ENCODE measurements at places on chromosomes 7 and 10.

- no peak for DNase-seq
Measured at GRCh38 chr7:33421429-33421828, 292.1 kb downstream of the BBS9 start.

DNA sequence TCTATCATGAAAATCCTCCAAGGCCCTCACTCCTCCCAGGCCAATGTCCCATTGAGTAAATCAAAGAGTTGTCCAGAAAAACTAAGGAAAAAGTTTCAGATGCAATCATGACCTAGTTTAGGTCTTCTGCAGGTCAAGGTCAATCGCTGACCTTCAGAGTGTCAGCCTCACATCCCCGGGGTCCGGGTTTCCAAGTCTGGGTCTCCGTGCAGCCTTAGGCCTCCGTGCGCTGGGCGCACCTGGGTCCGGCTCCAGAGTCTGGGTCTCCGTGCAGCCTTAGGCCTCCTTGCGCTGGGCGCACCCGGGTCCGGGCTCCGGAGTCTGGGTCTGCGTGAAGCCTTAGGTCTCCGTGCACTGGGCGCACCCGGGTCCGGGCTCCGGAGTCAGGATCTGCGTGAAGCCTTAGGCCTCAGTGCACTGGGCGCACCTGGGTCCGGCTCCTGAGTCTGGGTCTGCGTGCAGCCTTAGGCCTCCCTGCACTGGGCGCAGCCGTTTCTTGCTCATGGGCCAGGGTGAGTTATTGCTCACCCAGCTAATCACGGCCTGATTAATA is 236.2 kb downstream of the TCERG1L start:
- no peak for DNase-seq

DNA sequence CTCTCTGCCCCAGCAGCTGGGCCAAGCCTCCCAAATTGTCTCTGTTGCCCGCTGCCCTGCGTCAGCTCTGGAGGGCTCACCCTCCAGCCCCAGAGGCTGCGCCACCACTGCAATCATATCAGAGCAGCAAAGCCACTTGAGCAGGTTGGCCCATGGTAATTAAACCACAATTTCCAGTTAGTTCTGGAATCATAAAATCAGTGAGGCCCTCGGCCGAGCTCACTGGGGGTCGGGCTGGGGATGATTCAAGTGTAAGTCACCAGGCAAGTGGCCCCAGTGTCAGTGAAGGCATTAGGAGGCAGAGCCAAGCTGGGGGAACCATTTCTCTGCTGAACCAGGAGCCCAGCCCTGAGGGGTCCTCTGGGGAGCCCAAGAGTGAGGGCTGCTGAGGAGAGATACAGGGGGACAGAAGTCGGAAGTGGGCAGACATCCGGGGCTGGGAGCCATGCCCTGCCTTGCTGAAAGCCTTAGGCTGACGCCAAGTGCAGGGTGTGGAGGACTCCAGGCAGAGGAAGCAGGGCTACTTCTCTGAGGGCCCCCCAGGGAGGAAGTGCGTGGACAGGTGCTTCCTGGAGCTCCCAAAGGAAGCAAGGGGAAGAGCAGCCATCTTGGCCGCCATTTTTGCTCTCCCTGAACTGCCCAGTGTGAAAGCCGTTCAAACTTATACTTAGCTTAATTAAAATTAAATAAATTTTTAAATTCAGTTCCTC is 29.5 kb upstream of the SLC29A3 start:
- DNase-seq, result no peak

- no peak for DNase-seq
Measured at GRCh38 chr7:149475121-149476045, 14.5 kb upstream of the ZNF777 start.

DNA sequence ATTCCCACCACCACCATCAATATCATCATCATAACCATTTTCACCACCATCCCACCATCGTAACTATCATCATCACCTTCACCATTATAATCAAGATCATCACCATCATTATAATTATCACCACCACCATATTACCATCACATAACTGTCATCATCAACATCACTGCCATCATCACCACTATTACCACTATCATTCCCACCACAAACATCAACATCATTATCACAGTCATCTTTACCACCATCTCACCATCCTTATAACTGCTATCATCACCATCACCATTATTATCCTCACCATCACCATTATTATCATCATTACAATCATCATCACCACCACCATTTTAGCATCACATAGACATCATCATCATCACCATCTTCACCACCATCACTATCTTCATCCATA is 167.1 kb upstream of the ZMIZ1 start:
- no peak for DNase-seq

- no peak for DNase-seq
Measured at GRCh38 chr7:110888641-110889040, 202.3 kb upstream of the LRRN3 start.

- peak; percentile 10 for DNase-seq
Measured at GRCh38 chr7:141012044-141012685, 2.6 kb downstream of the MRPS33 start.

GRCh38 chr7:71442492-71443190 is 310.7 kb downstream of the GALNT17 start:
- no peak for DNase-seq

GRCh38 chr7:129438839-129439651 is 4.8 kb downstream of the STRIP2 start:
- no peak for DNase-seq

DNA sequence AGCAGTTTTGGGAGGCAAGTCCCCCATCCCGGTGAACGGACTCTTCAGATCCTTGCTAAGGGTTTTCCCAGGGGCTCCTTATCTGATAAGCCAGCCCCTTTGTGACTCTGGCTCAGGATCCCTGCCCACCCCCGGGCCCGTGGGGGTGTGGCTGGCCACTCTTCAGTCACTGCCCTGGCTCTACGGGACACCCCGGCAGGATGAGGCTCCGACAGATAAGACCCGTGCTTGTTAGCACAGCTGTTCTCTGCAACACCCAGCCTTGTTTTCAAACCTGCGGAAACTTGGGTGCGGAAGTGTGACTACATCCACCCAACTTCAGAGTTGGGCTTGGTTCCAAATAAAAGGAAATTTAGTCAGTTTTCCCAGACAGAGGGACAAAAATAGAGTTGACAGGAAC is 66.7 kb upstream of the PODXL start:
- DNase-seq, result no peak

GRCh38 chr10:71696628-71697326 is 22.8 kb downstream of the C10orf105 start:
- peak; percentile 50 for DNase-seq

GRCh38 chr7:144786522-144786921 is 49.3 kb downstream of the TPK1 start:
- DNase-seq, result no peak
